ENCODE measurements at places on chromosomes 6 and 20.
A peak's percentile ranks its signal among the peaks of the same experiment; 100 is the strongest.

DNA sequence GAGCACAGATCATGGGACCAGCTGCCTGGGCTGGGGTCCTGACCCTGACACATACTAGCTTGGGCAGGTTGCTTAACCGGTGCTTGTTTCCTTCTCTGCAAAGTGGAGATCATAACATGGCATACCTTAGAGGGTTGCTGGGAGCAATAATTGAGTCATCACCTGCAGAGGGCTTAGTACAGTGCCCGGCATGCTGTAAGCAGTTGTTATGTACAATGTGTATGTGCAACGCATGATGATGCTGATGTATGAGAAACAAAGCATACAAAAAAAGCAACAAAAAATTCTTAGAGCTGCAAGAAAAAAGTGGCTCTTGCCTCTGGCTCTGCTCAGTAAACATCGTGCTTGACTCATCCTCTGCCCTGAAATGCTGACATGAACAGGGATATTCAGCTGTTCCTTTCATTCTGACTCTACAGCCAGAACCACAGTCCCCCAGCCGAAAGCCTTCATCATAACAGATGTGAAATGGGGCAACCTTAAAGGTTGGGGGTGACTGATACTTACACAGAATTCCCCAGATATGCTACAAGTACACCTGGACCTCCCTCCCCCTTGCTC lies 91.7 kb downstream of the CLIC5 start:
- DNase-seq, result peak; percentile 75

DNA sequence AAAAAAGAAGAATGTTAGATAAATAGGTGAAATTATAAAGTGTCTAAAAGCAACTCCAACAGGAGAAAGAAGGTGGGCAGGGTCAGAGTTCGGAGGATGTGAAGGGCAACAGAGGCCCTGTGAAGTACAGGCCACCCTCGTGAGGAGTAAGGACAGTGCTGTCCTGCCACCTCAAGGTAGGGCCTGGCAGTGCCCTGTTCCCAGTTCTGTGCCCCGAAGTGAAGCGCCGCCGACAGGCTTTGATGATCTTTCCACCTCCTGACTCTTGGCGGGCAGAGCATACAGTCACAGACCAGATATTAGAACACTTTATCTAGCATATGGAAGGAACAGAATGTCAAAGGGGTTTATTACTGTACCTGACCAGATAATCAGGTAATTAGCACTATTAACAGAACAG lies 75.8 kb downstream of the GJA10 start:
- DNase-seq, result no peak

DNA sequence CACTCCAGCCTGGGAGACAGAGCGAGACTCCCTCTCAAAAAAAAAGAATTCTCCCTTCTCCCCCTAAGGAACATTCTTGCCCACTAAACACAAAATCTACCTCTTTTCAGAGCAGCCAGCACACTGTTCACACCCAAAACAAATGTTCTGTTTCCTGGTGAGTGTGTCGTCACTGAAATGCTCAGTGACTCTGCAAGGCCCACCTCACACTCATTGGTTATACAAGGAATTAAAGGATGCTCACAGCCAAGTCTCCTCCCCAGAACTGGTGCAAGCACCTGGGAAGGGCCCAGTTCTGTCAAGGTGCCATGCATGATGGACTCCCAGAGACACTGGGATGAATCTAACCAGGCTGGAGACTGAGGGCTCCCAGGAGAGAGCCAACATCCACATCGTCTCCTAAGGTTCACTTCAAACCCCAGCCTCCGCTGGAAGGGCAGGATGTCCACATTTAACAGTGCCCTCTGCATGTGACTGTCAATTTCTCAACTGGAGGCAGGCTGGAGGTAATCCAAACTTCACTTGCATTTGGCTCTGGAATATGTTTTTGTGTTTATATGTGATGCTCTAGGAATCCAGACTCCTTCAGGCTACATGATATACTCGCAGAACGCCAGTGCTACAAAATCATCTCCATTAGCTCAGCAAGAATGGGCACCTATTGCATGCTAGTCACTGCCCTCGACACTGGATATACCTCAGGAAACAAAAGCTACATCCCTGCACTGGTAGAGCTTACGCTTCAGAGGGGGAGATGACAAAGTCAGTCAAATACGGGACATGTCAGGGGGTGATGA lies 7.1 kb downstream of the RRBP1 start:
- DNase-seq, result no peak

DNA sequence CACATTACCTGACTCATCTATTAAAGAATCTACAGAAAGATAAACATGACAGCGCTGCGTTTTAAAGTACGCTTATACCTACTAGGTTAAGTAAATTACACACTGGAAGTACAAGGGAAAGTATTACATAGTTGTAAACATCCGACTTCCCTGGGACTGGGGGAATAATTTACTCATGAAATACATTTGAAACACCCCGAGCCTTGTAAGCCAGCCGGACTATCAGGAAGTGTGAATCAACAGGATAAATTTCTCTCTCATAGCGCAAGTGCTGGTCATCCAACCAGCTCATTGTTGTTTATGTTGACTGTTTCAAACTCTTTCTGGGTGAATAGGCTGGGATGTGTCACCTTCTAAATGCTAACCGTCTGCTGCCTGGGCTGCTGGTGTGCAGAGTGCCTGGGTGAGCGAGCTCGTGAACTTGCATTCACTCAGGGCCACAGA lies 4.9 kb downstream of the BMP6 start:
- no peak for DNase-seq

- DNase-seq, result no peak
Measured at GRCh38 chr6:4965562-4966389, 38.1 kb downstream of the RPP40 start.

DNA sequence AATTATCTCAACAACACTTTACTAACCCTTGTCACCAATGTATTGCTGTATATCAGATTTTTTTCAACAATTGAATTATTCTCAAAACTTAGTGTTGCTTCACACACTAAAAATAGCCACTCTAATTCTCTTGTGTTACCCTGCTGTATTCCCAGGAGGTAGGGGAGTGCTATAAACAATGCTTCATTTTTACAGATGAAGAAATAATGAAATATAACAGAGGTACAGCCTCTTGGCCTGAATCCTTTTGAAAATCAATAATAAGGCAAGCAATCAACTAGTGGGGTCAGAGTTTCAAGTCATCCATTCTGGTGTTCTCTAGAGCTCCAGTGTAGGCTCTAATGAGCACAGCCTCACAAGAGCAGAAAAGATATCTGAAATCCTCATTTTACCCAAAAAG lies 10.9 kb downstream of the HIVEP2 start:
- no peak for DNase-seq

DNA sequence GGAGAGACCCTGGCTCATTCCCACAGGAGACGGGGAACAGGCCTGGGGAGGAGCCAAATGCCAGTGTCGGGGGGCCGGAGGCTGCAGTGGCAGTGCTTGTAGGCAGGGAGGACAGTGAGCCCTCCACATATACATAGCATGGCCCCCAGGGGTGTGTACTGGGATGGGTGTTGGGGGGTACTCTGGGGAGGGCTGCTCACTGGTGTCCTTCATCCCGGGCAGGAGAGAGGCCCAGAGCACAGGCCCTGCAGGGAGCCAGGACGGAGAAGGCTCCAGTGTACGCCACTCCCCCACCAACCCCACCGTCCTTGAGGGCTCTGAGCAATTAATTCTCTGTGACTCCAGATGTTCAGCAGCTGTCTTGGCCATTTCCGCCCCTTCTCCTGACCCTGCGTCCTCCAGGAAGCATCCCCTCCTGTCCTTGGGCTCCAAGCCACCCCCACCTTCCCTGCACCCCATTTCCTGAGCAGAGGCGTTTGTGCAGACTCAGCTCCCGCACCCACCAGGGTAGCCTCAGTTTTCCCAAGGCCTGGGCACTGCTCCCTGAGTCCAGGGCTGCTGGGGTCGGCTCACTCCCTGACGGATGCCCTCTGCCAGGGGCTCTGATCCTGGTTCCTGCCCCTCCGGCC lies 3.4 kb upstream of the ABHD16B start:
- peak; percentile 22 for DNase-seq

DNA sequence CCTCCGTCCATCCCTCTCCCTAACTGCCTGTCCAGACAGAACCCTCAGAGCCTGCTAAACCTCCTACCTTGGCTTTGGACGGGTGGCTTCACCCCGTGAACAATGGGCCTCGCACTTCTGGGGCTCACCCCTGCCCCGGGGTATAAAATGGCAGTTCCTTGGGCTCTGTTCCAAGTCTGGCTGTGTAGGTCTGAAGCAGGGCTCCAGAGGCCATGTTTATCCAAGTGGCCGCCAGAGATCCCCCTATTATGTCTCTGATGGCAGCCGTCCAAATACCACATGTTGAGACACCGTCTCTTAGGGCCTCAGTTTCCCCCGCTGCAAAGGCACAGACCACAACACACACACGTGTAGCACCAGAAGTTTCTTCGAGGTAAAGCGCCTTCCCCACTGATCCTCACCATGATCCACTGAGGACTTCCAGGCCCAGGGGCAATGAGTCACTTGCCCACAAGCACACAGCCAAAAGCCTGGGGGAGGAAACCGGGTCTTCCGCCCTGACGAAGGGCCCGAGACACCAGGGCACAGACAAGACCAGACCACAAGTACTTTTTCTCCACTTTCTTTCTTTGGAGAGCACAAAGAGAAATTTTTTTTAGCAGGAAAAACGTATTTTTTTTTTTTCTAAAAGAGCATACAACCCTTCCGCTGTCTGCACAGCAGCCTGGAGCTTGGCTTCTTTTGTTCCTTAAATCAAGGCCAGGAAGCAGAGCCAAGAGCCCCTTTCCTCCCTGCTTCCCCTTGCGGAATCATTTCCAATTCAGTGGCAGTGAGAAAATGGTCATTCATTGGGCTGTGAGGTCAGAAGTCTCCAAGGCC lies 11.8 kb downstream of the CPNE5 start:
- DNase-seq, result peak; percentile 55

DNA sequence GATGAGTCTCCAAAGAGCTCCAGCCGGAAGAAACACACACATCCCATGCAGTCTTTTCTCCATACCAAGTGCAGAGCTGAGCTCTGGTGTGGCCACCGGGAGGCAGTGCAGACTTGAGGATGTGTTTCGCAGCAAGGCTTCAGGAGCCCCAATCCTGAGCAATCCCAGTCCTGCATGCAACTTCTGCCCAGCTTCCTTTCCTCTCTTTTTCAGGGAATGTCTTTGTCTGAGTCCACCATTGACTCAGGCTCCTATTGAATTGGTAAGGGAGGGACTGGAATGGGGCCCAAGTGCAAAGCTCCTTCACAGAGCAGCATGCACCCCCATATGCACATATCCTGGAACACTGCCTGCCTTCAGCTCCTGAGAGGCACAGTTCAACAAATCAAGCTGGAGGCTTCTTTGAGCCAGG lies 50.5 kb upstream of the ASIP start:
- DNase-seq, result peak; percentile 56

DNA sequence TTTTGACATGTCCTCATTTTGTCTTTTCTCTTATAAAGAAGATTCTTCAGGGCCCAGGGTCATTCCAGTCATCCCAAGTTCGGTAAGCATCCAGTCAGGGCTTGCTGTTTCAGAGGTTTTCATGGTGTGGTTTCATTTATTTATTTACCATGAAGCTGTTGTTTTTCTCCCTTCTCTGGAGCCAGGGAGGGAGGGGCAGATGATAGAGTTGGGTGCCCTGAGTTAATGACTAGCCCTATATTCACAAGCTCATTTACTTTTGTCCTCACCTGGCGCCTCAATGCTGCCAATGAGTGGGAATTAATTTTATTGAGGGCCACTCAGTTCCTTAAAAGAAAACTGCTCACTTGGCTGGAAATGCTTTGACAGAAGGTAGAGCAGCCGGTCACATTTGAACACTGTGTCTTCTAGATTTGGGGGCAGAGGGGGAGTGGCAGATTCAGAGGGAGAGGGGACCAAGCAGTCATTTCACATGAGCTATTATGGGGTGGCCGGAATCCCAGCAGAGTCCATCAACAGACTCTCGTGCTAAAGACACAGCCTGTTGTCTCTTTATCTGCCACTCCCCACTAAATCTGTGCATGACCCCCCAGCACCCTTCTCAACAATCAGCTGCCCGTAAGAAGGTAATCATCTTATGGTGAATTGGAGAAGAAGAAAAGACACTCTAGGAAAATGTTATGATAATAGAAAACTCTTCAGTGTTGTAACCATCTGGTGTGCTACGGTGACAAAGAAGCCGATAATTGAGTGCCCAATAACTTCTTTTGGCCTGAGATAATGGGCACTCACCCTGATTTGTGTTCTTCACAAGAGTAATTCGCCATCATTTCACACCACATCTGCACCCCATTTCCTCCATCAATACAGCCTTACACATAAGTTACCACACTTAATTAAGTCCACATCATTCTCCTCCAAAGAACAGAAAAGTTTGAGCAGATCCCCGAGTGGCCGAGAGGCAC lies 573.5 kb upstream of the JAG1 start:
- DNase-seq, result no peak

DNA sequence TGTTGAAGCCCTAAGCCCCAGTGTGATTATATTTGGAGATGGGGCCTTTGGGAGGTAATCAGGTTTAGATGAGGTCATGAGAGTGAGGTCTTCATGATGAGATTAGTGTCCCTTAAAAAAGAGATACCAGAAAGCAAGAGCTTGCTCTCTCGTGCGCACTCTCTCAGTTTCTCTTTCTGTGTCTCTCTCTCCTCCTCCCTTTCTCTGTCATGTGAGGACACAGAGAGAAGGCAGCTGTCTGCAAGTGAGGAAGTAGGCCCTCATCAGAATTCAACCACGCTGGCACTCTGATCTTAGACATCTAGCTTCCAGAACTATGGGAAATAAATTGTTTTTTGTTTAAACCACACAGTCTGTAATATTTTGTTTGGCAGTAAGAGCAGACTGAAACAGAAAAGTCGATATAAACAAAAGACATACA lies 180.5 kb downstream of the IBTK start:
- DNase-seq, result no peak

- DNase-seq, result no peak
Measured at GRCh38 chr6:21383450-21384085, 210.0 kb upstream of the SOX4 start.

DNA sequence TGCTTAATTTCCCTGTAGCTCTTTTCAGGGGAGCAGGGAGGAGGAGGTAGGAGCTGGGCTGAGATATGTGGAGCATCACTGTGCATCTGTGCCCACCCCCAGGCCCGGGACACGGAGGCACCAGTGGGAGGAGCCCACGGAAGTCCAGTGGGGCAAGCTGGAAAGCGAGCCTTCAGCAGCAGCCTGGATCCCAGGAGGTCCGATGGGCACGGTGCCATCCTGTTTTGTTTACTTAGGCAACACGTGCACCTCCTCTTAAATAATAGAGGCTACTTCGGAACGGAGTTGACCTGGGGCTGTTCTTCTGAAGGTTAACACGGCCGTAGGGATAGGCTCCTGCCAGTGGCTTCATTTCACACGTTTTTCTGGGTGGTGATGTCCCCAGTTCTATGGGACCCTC lies 51.6 kb downstream of the CDH4 start:
- no peak for DNase-seq
